Left renal pelvis (tissue), 4 donors: ENCODE measurements at places on chromosomes 4 and X. TPM values are rescaled to one million over a fixed set of nuclear protein-coding genes. Genes with fewer than 3 reads are reported as not detected.

GYG2 gene
- polyA plus RNA-seq, result 17.4 TPM

ADGRG4 gene
- not detected for polyA plus RNA-seq

PIN4 gene
- 46.3 TPM for polyA plus RNA-seq

F8 gene
- 15.6 TPM for polyA plus RNA-seq

CLCN4 gene
- polyA plus RNA-seq, result 5.6 TPM

GRCh38 chrX:42096265-42096920, 173.0 kb upstream of the CASK start:
- no peak for DNase-seq

- no peak for DNase-seq
Observed at GRCh38 chr4:159047478-159048165, 55.3 kb upstream of the RAPGEF2 start.

DNA sequence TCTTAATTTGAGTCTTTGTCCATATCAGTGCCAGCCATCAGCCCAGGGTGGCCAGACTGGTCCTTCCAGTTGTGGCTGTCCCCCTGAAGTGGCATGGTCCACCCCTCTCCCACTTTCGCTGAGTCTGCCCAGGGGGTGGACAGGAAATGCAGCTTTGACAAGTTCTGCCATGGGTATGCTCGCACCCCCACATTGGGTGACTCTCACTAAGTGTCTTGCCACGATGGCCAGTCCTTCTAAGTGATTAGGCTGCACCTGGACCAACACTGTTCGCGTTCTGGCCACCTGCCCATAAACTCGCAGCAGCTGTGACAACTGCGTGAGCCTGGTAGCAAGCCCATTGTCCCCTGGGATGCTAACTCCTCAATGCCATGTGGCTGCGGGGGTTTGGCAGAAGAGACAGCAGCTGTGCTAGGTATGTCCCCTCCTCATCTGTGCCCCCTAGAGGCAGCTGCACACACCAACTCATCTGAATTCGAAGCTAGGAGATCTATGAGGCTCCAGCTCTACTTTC, 10.0 kb upstream of the LNX1 start:
- DNase-seq, result no peak

- no peak for DNase-seq
Observed at GRCh38 chr4:118746251-118746919, 61.2 kb downstream of the METTL14 start.

DNA sequence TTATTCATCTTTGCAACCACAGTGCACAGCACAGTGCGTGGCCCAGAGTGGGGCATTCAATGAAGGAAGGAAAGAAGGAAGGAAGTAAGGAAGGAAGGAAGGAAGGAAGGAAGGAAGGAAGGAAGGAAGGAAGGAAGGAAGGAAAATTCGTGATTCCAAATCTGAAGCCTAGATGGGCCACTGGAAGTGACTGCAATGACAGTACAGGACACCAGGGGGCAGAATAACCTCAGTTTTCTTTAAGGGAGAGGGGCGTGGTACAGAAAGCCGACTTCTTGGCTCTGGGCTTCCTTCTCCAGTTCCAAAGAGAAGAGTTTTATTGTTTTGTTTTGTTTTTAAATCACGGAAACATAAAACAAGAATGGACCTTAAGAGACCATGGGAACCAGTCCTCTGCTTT, 47.8 kb downstream of the APLN start:
- no peak for DNase-seq

DNA sequence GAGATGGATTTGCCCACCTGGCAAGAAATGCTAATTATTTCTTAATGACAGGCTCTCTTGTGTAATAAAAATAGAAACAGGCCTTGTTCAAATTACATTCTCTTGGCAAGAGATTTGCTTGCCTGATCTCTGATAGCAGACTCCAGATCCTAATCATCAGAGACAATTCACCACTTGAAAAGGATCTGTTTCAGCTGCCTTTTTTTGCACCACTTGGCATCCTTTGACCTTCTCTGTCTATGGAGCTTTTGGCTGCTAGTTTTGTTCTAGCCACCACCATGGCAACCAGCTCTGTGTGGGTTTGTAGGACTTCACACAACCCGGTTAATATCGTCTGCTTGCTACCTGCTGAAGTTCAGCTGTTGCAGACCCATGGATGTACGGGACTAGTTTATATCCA, 241.1 kb upstream of the TLL1 start:
- no peak for DNase-seq

- no peak for DNase-seq
Observed at GRCh38 chr4:134028421-134028820, 173.2 kb downstream of the PABPC4L start.

DNA sequence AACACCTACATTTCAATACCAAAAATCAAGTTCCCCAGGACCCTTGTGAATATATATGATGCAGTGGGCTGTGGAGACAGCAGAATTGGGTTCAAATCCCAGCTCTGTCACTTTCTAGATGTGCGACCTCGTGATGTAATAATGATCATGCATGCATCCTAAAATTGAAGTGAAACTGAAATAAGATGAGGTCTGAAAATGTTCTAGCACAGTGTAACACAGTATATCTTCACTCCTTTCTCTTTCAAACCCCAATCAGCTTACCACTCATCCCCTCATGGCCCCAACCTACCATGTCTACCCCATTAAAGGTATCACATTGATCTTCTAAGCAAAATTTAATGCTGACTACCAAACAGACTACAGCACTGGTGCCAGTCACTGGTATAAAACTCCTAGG, 69.9 kb upstream of the BRS3 start:
- DNase-seq, result no peak

GRCh38 chrX:152821145-152821765, 9.3 kb downstream of the CETN2 start:
- DNase-seq, result no peak

DNA sequence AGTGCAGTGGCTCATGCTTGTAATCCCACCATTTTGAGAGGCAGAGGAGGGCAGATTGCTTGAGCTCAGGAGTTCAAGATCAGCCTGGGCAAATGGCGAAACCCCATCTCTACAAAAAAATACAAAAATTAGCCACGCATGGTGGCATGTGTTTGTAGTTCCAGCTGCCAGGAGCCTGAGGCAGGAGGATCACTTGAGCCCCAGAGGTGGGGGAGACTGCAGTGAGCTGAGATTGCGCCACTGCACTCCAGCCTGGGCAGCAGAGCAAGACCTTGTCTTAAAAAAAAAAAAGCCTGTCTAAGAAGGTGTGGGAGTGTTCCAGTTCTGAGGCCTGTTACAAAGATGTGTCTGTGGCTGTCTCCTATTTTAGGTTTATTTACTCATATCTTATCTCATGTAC, 38.0 kb downstream of the PI4K2B start:
- no peak for DNase-seq

GRCh38 chrX:63784346-63784901, 590 bp downstream of the ARHGEF9 start:
- no peak for DNase-seq

- no peak for DNase-seq
Observed at GRCh38 chrX:45134315-45134731, 66.4 kb downstream of the DIPK2B start.

- no peak for DNase-seq
Observed at GRCh38 chr4:185665655-185666054, 130.3 kb upstream of the PDLIM3 start.

DNA sequence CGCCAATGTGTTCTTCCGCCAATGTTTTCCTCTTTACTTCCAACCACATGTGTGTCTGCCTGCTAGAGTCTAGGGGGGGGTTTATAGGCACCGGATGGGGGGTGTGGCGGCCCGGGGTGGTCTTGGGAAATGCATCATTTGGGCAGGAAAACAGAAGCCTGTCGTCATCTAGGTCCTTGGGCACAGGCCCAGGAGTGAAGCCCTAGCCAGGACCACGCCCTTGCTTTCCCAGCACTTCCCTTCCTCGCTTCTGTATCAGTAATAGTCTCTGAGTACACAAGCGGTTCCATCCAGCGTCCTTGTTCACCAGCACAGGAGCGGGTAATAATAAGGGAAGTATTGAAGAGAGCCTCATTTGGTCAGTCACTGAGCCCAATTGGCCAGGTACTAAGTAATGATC, 74.5 kb downstream of the QDPR start:
- no peak for DNase-seq

- no peak for DNase-seq
Observed at GRCh38 chr4:47287735-47288134, 175.8 kb downstream of the COMMD8 start.

DNA sequence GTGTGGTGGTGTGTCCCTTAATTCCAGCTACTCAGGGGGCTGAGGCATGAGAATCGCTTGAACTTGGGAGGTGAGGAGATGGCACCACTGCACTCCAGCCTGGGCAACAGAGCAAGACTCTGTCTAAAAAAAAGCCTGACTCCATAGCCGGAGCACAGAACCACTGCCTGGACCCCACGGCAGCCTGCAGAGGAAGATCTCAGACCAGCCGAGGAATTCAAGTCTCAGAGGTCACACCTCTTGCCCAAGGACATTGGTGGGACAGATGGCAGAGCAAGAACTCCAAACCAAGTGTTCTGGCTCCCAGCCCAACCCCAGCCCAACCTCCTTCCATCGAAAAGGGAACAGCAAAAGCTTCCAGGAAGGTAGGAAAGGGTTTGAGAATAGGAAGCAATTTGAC, 70.8 kb downstream of the SMIM20 start:
- DNase-seq, result no peak

GRCh38 chrX:78534221-78534620, 124.9 kb downstream of the RTL3 start:
- no peak for DNase-seq

DNA sequence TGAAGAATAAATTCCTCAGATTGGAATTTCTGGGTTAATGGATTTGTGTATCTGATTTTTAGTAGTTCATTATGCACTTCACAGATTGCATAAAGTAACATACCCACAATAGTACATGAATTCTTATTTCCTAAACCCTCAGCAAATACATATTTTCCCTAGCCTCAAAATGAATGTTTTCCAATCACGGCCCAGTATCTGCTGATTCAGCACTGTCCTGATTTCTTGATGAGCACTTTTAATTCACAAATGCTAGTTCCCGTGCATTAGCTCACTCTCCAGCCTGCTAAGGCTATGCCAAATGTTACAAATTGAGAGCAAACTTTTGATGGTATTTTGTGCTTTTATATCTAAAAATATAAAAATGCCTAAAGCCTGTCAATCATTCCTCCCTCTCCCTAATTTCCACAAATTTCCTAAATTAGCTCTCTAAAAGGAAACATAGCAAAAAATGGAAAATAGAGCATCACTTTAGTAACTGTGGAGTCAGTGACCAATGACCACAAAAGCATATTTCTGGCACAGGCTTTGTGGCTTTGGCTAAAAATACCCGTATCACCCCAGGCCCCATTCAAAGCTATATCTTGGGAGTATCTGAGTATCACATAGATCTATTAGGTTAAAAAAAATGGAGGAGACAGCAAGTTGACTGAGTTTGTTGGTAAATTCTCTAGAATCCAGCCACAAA, 75.5 kb downstream of the NAF1 start:
- DNase-seq, result no peak

- DNase-seq, result no peak
Observed at GRCh38 chr4:71537551-71538065, 198.8 kb downstream of the SLC4A4 start.

DNA sequence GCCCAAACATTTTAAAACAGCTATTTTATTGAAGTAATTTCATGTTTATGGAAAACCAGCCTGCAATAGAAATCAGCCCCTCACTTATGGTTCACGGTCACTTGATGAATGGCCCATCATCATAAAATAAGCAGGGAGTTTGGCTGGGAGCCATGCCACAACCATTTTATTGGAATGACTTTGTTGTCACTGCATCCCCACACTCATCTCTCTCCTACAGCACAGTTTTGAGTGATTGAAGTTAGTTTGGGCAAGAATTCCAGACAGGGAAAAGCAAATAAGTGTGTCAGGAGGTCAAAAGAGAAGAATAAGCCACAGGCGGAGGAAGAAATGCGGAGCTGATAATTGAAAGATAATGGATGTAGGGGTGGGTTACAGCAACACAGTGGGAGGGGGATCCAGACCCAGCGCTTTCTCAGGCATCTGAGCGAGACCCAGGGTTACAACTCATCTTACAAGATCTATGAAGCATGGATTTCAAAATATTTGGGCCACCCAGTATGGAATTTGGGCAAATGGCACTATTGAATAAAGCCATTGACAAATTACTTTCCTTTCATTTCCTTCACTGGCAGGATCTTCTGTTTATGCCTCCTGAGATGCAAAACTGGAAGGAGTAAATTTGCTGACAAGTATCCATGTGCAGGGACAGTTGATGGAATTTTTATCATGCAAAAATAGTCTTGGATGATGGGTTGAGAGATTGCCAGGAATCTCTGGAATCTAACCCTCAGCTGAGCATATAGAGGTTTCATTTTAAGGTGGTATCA, 100.8 kb downstream of the SHROOM3 start:
- no peak for DNase-seq

DNA sequence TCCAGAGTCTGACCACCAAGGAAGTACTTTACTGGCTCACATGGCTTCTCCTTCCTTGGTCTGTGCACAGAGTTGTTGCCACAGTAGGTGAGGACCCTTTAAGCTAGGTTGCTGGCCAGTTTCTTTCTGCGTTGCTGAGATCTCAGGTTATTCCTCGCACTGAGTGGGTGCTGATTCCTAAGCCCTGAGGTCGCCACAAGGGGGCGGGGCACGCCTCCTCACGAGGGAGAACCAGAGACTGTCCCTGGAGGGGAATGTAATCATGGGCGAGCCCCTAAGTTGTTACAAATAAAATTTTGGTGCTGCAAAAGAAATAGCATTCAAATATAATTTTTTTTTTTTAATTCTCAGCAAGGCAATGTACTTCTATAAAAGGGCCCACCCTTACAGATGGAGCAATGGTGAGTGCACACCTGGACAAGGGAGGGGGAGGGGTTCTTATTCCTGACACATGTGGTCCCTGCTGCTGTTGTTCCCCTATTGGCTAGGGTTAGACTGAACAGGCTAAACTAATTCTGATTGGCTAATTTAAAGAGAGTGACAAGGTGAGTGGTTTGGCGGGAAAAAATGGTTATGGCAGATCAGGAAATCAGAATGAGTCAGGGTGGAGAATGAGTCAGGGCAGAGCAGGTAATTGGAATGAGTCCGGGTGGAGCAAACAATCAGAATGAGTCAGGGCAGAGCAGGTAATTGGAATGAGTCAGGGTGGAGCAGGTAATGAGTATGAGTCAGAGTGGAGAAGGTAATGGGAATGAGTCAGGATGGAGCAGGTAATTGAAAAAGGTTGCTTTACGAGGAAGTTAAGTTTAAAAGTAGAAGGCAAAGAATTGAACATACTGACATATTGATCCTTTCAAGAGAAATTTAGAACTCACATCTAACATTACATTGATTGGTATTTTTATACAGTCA, 107.5 kb downstream of the VSIG4 start:
- no peak for DNase-seq

- DNase-seq, result no peak
Observed at GRCh38 chr4:113006632-113007031, 42.8 kb upstream of the ANK2 start.
